SW480 (cell line): ENCODE measurements at places on chromosomes 3 and 15.

GRCh38 chr3:149245738-149246451 lies 24.3 kb upstream of the CP start:
- DNase-seq: peak; percentile 25

DNA sequence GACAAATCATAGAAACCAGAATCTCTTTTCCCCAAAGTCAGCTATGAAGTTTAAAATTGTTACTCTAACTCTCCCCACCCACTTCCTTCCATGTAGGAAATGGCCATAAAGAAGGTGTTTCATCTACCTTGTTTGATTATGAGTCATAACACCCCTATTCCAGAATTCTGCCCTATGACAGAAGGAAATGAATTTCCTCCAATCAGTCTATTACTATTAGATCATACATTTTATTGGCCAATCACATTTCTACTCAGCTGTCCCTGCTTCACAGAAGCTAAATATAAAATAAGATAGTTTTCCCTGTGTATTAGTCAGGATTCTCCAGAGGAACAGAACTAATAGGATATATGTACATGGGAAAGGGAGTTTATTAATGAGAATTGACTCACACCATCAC lies 102.1 kb downstream of the TGFBR2 start:
- peak; percentile 32 for DNase-seq

DNA sequence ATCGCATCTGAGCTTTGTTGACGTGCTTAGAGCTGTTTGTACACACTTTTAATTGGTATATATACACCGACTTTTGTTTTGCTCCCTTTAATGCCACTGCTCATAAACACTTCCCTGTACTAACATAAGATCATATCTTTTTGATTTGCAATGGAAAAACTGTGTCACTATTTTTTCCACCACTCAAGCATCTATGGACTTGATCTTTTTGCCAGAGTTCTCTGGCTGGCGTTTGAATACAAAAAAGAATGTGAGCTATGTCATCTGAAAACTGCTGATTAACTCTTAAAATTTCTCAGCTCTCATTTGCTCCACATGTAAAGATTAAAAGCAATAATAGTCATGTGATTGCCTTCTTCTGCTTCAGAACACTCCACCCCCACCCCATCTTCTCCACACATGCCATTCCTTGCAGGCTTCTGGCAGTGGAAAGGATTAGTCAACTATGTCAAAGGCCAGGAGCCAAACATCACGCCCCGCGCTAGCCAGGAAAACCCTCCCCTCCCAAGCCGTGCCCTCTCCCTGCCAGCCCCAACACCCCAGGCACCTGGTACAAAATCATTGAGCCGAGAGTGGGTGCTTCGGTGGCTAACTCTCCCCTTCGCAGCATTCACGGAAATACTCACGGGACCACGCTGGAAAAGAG lies 123.4 kb upstream of the MEF2A start:
- DNase-seq: peak; percentile 41

DNA sequence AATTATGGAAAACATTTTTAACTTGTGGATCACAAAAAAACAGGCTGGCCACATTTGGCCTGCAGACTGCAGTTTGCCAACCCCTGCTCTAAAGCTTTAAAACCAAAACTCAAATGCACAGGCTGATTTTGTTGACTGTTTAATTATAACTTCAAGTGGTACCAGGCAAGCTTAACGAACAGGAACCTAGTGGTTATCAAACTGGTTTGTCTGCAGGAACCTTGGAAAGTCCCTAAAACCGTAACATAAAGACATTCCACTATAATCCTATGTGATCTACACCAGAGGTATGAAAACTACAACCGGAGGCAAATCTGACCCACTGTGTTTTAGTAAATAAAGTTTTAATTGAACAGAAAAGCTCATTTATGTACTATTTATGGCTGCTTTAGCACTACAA lies 52.4 kb downstream of the TBL1XR1 start:
- no peak for DNase-seq

DNA sequence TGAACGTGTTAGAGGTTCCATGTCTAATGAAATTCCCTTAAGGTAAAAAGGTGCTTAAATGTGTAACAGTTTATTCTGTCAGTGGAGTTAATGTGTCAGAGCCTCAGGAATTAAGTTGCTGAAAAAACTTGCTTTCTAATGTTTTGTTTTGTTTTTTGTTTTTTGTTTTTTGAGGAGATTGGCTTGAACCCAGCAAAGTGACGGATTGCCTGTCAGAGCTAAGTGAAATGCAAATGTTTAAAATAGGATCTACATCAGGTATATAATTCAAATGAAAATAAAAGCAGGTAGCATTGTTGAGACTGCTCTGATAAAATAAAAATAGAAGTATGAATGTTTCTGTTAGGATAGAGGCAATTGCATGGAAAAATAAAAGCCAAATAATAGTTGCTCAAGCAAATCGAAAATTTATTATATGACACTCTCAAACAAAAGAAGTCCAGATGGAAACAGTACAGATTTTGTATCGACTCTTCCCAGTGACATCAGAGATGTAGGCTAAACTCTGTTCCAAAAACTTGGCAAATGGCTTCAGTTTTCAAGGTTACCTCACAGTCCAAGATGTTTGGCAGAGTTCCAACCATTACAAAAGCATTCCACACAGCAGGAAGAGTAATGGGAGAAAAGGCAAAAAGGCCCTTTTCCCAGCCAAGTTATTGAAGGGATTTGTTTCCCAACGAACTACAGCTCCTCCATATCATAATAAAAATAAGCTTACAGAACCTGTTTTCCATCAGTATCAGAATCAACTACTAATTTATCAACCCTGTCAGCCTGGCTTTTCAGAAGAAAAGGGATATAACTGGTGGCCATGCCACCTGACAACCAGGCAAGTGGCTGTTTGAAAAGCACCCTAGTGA lies 291.0 kb downstream of the TBL1XR1 start:
- DNase-seq: no peak

- DNase-seq: no peak
Observed at GRCh38 chr3:52551118-52551517, 14.7 kb downstream of the UQCC5 start.

- no peak for DNase-seq
Observed at GRCh38 chr15:69305933-69306568, 7.3 kb downstream of the PAQR5 start.

DNA sequence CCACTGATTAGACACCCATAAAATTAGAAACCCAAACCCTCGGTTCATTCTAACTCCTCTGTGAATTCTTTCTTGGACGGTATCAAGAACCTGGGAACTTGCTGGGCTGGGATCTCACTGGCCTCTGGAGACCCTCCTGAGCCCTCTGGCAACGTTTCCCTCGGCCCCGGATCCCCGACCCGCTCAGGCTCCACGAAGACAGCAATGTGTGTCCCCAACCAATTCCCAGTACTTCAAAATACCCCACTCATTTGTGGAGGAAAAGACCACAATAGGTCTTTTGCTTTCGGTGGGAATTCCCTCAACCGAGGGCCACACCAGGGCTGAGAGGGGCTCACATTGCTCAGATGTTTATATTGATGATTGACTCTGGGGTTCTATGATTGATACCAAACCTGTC lies 117.9 kb upstream of the PRR20G start:
- DNase-seq: no peak

- DNase-seq: no peak
Observed at GRCh38 chr3:150744041-150744918, 18.7 kb downstream of the SIAH2 start.

- no peak for DNase-seq
Observed at GRCh38 chr15:78193731-78194567, 40.4 kb downstream of the ACSBG1 start.

DNA sequence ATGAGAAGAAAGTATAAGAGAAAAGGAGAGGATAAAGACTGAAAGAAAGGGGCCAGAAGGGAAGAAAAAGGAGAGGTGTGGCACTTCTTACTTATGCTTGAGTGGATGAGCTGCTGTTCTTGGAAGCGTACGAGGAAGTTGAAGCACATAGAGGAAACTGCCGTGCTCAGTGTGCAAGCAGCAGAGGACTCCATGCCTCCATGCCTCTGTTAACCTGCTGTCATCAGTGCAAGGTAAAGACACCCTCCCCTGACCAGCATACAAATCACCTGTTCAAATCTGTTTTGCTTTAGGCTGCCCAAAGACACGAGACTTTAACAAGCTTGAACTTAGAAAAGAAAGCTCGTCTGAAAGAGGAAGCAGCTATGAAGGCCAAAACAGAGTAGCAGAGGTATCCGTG lies 6.4 kb downstream of the WDR5B start:
- DNase-seq: no peak

- DNase-seq: peak; percentile 47
Observed at GRCh38 chr3:194396859-194397756, 2.0 kb downstream of the GP5 start.

DNA sequence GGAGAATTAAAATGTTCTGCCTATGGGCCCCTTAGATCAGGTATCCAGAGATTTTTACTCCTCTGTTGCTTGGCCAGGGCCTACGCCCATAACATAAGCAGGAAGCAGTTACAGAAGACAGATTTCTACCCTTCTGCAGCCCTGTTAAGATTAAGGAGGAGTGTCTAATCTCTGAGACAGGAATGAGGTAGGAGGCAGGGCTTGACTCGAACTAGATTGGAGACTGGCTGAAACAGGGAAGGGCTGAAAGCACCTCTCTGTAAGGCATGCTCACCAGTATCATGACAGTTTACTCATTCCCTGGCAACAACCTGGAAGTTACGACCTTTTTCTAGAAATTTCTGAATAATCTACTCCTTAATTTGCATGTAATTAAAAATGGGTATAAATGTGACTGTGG lies 16.7 kb downstream of the PLA2G4D start:
- no peak for DNase-seq

DNA sequence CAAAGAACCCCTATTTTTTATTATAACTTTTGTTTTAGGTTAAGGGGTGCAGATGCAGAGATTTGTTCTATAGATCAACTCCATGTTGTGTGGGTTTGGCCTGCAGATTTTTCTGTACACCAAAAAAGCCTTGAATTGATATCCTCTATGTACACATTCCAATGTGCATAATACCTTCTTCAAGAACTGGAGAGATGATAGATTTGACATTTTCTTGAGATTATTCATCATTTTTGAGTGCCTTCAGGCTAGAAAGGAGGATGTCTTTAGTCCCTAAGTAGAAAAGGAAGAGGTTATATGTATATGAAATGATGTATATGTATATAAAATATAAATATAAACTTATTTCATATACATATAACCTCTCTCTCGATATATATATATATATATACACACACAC lies 1190.0 kb upstream of the ALCAM start:
- DNase-seq: no peak

- no peak for DNase-seq
Observed at GRCh38 chr3:4514916-4515315, 21.8 kb downstream of the ITPR1 start.

DNA sequence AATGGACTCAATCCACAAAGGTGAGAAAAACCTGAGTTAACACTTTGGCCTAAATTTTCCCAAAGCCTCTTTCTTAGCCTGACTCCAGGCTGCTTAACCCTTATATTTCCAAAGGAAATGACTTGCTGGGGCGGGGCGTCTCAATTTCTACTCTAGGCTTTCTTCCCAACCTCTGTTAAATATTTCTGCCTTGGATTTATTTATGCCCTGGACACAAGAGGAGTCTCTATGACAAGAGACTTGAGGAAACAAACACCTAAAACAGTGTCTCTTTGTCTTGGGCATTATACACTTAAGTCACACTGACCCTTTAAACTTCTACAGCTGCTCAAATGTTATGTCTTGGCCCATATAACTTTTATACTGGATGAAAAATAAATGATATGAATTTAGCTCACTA lies 28.3 kb upstream of the AP4E1 start:
- DNase-seq: peak; percentile 50

GRCh38 chr3:38549082-38549481 lies 52.9 kb downstream of the EXOG start:
- DNase-seq: no peak

GRCh38 chr3:177982034-177982433 lies 554.2 kb upstream of the KCNMB2 start:
- no peak for DNase-seq

- no peak for DNase-seq
Observed at GRCh38 chr3:100266531-100266930, 5.7 kb downstream of the TBC1D23 start.

- no peak for DNase-seq
Observed at GRCh38 chr3:38580450-38581382, 68.8 kb downstream of the SCN5A start.

DNA sequence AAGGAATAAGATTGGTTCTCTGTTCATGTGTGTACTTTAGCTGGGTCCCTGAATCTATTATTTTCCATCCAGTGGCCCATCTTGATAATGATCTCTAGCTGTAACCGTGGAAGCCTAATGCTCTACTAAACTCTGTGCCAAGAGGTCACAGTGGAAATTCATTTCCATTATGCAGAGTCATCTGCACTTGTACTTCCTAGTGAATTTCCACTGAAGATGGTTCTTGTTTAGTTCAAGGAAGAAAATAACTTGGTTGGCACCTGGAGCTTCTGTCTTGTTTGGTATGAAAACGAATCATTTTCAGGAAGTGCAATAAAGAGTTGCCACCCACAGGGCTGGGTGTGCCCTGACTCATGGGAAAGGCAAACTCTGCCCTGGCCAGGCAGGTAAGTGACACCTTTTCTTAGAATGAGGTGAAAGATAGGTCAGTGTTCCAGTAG lies 10.3 kb downstream of the LPP start:
- DNase-seq: peak; percentile 25

- no peak for DNase-seq
Observed at GRCh38 chr15:74995779-74996765, 709 bp downstream of the SCAMP5 start.

DNA sequence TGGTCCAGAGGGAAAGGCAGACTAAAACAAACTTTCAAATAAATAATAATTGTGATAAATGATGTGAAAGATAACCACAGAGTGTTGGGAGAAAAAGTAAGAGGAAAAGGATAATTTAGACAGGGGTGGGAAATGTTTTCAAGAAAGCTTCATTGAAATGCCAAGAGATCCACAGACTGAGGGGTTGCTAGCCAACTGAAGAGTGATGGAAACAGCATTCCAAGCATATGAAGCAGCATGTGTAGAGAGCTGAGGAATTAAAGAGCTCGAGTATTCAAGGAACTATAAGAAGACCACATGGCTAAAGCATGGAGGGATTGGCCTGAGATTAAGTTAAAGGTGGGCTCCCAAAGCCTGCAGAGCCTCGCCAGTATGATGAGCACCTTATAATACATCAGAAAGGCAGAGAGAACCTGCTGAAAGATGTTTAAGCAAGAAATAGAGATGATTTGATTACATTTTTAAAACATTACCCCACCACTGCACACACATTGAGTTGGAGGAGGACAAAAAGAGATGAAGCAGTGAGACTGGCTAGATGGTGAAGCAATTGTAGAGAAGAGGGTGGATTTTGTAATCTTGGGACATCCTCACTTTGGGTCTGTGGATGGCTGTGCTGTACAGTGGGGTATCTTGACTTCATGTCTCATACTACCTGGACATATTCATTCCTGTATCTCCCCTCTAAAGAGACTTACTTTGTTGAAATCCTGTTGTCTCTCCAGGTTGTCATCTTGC lies 100.8 kb downstream of the STAC start:
- DNase-seq: no peak

GRCh38 chr3:64505419-64505818 lies 182.4 kb downstream of the ADAMTS9 start:
- DNase-seq: no peak

DNA sequence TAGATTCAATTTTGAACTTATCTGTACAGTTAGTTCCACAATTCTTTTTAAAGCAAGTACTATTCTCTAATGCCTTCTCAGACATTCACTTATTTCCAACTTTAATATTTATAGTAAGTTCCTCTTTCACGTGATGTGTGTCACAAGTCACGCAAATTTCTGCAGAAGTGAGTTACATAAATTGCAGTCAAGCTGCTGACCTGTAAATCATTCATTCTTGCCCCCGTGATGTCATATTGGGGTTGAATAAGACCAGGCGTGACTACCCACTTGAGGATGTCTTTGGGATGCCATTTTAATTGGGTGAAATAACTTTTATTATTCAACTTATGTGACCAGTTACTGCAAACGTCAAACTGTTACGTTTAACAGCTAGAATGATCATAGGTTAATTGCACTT lies 15.1 kb downstream of the PPARG start:
- no peak for DNase-seq
